ENCODE measurements at places on chromosomes 7 and 10. TPM values are rescaled to one million over a fixed set of nuclear protein-coding genes. Genes with fewer than 3 reads are reported as not detected.

CLCN1 gene
- total RNA-seq = not detected

TFR2 gene
- not detected for total RNA-seq

CHST15 gene
- 12.7 TPM for total RNA-seq

WIPF3 gene
- total RNA-seq = not detected

FAM3C gene
- total RNA-seq = 60.8 TPM

BTBD16 gene
- not detected for total RNA-seq

OR6B1 gene
- total RNA-seq = not detected

MSANTD7 gene
- 8.2 TPM for total RNA-seq

RAPGEF5 gene
- total RNA-seq = 0.29 TPM

SLC26A3 gene
- not detected for total RNA-seq

All from myometrial cell (primary cell).